ENCODE measurements at places on chromosomes 4 and X.

- no peak for DNase-seq
These were observed 2.9 kb downstream of the NDNF start for GRCh38 chr4:121069430-121069829.

GRCh38 chr4:153221783-153222706 lies 17.8 kb downstream of the TRIM2 start:
- DNase-seq: peak; percentile 71

DNA sequence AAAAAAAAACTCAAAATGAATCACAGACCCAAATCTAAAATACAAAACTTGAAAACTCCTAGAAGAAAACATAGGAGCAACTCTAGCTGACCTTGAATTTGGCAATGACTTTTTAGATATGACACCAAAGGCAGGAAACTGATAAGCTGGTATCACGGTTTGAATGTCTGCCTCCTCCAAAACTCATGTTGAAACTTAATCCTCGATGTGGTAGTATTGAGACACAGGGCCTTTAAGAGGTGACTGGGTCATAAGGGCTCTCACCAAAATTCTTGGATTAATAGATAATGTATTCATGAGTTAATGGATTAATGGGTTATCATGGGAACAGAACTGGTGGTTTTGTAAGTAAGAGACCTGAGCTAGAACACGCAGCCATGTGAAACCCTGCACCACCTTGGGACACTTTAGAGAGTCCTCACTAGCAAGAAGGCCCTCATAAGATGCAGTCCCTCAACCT lies 40.5 kb downstream of the FRYL start:
- DNase-seq: no peak

DNA sequence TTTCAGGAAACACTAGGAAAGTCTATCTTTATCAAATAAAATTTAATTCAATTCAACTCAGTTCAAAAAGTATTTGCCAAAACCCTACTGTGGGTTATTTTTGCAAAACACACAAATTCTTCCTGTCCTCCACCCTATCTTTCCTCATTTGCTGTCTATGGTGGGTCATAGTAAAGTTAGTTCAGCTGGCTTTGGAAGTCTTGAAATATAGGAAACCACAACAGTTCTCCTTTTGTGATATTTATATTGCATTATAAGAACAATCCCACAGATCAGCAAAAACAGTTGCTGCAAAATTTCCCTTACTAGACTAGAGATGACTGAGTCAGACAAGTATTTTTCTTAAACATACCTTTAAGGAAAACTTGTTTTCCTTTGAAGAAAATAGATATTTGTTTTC lies 22.2 kb downstream of the CYBB start:
- DNase-seq: no peak

GRCh38 chrX:153297376-153297775 lies 24.2 kb downstream of the PNMA6F start:
- DNase-seq: no peak

DNA sequence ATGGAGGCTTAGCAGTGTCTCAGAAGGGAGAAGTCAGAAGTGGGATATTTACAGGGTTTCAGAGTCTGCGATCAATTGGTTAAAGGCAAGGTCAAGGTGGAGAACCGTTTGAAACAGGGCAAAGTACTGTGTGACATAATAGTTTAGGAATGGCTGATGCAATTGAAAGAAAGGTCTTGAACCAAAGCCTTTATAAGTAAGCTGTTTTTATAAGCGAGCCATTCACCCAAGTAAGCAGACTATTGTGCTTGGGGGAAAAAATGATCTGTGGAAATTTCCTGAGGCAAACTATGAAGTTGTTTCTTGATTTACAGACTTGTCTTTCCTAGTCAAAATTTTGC lies 327.3 kb downstream of the CAMK2D start:
- DNase-seq: peak; percentile 9

- no peak for DNase-seq
These were observed 65.8 kb downstream of the ARHGEF6 start for GRCh38 chrX:136714626-136715599.

DNA sequence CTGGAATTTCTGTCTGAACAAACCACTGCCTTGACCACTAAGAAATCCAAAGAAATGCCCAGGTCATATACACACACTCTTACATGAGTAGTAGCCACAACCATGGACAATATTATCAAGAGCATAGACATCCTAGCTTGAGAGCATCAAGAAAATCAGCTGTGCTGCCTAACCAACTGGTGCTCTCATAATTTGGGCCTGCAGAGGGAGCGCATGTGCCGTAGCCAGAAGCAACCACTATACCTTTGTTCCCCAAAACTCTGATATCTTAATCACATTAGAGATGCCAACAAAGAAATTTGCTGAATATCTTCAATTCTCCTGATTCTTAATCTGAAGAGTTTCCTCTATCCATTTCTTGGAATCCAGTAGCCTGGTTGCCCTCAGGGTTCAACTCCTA lies 163.6 kb downstream of the ZNF674 start:
- peak; percentile 27 for DNase-seq

- DNase-seq: peak; percentile 22
These were observed 672 bp downstream of the TCEAL3 start for GRCh38 chrX:103608306-103608963.
